Activated T-helper 1 cell treated with anti-CD3 and anti-CD28 coated beads, Interleukin-12 subunit alpha, Interleukin-12 subunit beta, Interleukin-2, Interleukin-4 antibody, amounts not matched to agents 30 ng/mL and 10 ng/mL and 1 ng/mL, durations not matched to agents 14 hours and 24 hours and 36 hours (primary cell): ENCODE measurements at places on chromosomes 11 and 22. TPM values are rescaled to one million over a fixed set of nuclear protein-coding genes. Genes with fewer than 3 reads are reported as not detected.
A peak's percentile ranks its signal among the peaks of the same experiment; 100 is the strongest.

- H3K27ac ChIP-seq = no peak overlapping the region
- H3K4me1 ChIP-seq = no peaks in the 10 kb centered on the region
- H3K36me3 ChIP-seq = no peaks in the 10 kb centered on the region
- H3K4me3 ChIP-seq = no peak overlapping the region
- no peak for DNase-seq
These were observed 38.6 kb upstream of the LMO2 start for GRCh38 chr11:33930317-33931021.

- no peak for DNase-seq
- H3K36me3 ChIP-seq = no peaks in the 10 kb centered on the region
- H3K27ac ChIP-seq = no peak overlapping the region
- no peak overlapping the region for H3K4me3 ChIP-seq
- no peaks in the 10 kb centered on the region for H3K4me1 ChIP-seq
These were observed 226.0 kb downstream of the MIAT start for GRCh38 chr22:26883393-26883792.

GRCh38 chr11:70873736-70874412, 378.5 kb downstream of the SHANK2 start:
- H3K4me1 ChIP-seq = no peaks in the 10 kb centered on the region
- no peak overlapping the region for H3K27ac ChIP-seq
- H3K4me3 ChIP-seq = no peak overlapping the region
- peaks cover 4% of the 10 kb centered on the region for H3K27me3 ChIP-seq

DNA sequence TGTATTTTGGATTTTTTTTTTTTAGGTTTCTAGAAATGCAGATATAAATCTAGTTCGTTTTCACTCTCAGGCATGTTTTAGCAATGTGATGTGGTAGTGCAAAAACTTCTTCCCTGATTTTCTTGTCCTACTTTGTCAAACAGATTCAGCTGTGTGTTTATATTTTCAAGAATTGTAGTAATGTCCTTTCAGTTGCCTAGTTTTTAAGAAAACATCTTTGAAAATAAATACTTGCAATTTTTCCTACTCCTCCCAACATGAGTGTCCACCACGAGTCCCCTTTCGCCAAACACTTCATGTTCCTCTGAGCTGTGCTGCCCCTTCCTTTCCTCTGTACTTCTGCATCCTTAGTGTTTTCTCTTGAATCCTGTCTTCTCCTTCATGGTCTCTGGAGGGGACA, 686.9 kb downstream of the NTM start:
- H3K36me3 ChIP-seq = no peaks in the 10 kb centered on the region
- DNase-seq = no peak
- H3K27ac ChIP-seq = no peak overlapping the region
- H3K4me3 ChIP-seq = no peak overlapping the region

- H3K27me3 ChIP-seq = peaks cover 2% of the 10 kb centered on the region
- DNase-seq = no peak
- peak overlapping the region; percentile 93 for H3K27ac ChIP-seq
- peaks cover 45% of the 10 kb centered on the region for H3K36me3 ChIP-seq
These were observed 63.7 kb downstream of the MICAL2 start for GRCh38 chr11:12174128-12174476.

DNA sequence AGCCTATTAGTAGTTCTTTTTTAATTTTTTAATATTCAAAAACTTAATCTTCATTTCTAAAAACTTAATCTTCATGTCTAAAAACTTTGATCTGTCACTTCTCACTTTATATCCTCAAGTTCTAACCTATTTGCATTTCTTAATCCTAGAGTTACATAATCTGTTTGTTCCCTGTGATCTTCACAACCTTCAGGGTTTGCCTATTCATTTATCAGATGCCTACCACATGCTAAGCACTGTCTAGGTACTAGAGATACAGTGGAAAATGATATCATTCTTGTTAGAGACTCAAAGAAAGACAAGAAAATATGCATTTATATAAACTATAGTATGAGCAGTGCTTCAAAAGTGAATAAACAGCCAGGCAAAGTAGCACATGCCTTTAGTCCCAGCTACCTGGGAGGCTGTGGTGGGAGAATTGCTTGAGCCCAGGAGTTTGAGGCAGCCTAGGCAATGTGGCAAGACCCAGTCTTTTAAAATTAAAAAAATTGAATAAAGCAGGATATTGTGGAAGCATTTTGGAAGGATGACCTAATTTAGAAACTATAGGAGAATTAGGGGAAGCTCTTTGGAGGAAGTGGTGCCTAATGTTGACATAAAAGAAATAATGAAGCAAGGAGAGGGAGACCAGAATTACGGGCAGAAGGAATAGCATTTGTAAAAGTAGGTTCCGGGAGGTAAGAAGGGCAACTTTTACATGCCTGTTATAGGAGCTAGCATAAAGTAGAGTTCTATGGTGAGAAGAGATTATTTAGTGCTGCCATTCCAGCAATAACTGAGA, 54.4 kb upstream of the GRK2 start:
- H3K36me3 ChIP-seq = peaks cover 22% of the 10 kb centered on the region
- H3K4me3 ChIP-seq = no peak overlapping the region
- H3K4me1 ChIP-seq = peaks cover 12% of the 10 kb centered on the region
- no peak overlapping the region for H3K27ac ChIP-seq

GRCh38 chr11:87602776-87603175, 565.0 kb downstream of the TMEM135 start:
- H3K36me3 ChIP-seq = no peaks in the 10 kb centered on the region
- no peaks in the 10 kb centered on the region for H3K4me1 ChIP-seq
- no peaks in the 10 kb centered on the region for H3K27me3 ChIP-seq
- H3K4me3 ChIP-seq = no peak overlapping the region
- no peak overlapping the region for H3K27ac ChIP-seq

- H3K4me1 ChIP-seq = peaks cover 5% of the 10 kb centered on the region
These were observed 10.8 kb downstream of the RPS13 start for GRCh38 chr11:17066691-17067090.

DNA sequence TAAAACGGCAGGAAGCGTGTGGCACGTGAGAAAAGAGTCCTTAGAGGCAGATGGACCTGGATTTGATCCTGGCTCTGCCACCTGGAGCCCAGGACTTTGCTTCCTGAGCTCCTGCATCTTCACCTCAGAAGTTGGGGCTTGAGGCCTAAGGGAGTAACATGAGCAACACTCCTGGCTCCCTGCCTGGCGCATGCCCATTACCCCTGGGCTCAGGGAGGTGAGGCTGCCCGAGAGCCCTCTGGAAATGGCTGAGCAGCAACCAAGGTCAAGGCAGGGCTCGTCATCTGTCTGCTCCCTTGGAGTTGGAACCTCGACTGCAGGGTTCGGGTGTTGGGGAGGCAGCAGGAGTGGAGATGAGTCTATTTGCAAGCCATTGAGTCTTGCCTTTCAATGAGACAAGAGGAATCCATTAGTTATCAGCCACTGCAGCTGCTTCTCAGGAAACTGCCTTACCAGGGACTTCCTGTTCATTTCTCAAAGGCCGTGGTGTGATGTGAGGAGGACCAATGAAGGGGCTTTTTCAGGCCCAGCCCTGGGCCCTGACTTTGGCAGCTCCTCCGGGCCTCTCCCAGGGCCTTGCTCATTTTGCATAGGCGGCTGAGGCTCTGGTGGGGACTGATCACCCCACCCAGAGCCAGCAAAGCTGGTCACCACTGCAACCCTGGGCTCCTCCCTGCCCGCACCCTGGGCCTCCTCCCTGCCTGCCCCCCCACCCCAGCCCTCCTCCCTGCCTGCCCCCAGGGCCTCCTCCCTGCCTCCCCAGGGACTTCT, 6.4 kb downstream of the FADS2 start:
- peak; percentile 72 for DNase-seq
- peaks cover 25% of the 10 kb centered on the region for H3K36me3 ChIP-seq
- H3K27me3 ChIP-seq = no peaks in the 10 kb centered on the region
- peaks cover 76% of the 10 kb centered on the region for H3K4me1 ChIP-seq
- peak overlapping the region; percentile 96 for H3K27ac ChIP-seq

DNA sequence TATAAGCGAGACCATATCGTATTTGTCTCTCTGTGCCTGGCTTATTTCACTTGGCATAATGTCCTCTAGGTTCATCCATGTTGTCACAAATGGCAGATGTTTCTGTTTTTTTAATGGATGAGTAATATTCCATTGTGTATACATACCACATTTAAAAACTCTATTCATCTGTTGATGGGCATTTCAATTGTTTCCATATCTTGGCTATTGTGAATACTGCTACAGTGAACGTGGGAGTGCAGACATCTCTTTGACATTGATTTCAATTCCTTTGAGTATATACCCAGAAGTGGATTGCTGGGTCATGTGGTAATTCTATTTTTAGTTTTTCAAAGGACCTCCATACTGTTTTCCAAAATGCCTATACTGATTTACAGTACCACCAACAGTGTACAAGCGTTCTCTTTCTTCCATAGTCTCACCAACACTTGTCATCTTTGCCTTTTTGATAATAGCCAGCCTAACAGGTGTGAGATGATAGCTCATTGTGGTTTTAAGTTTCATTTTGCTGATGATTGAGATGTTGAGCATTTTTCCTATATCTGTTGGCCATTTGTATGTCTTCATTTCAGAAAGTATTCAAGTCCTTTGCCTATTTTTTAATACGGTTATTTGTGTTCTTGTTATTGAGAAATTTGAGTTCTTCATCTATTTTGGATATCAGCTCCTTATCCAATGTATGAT, 194.7 kb upstream of the E2F8 start:
- no peaks in the 10 kb centered on the region for H3K36me3 ChIP-seq
- no peak overlapping the region for H3K27ac ChIP-seq
- no peak for DNase-seq
- H3K4me3 ChIP-seq = no peak overlapping the region
- no peaks in the 10 kb centered on the region for H3K4me1 ChIP-seq

DNA sequence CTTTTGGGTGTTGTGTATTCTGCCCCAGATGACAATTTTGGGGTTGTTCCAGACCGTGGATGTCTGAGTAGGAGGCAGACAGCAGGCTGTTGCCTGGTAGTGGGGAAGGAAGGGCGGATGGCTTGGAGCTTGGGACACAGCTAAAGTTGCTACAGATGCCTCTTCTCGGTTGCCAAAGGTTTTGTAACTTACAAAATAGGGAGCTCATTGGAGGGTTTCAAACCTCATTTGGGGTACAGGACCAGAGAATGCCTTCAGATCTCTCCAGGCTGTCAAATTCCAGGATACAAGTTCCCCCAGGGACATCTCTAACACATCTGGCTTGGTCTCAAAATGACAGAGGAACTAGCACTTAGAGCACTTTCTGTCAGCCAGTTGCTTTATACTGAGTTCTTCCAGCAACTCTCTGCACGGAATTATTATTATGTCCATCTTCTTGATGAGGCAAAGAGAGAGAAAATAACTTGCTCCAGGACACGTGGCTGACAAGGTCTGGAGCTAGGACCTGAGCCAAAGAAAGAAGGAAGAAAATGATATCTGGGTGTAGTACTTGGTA, 56.0 kb downstream of the SLC1A2 start:
- no peak for DNase-seq
- H3K4me1 ChIP-seq = no peaks in the 10 kb centered on the region
- no peak overlapping the region for H3K27ac ChIP-seq
- peaks cover 8% of the 10 kb centered on the region for H3K27me3 ChIP-seq

- no peaks in the 10 kb centered on the region for H3K36me3 ChIP-seq
- peaks cover 2% of the 10 kb centered on the region for H3K27me3 ChIP-seq
- peak overlapping the region; percentile 96 for H3K27ac ChIP-seq
- DNase-seq = no peak
These were observed 6.7 kb downstream of the ETS1 start for GRCh38 chr11:128580612-128581011.

DNA sequence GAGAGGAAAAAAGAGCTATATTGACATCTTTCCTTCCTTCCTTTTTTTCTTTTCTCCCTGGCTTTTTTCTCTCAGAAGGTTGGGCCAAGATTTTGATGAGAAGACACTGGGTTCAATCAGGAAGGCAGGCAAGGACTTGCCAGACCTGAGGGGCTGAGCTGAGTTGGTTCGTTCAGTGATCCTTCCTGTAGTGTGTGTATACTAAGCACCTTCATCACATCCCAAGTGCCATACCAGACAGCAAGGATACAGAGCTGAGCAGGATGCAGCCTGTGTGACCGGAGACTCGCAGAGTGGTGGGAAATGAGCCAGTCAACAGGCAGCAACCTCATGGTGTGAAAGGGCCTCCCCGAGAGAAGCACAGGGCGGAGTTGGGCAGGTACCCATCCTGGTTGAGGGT, 95.5 kb downstream of the SPON1 start:
- H3K4me1 ChIP-seq = no peaks in the 10 kb centered on the region
- no peak for DNase-seq
- H3K36me3 ChIP-seq = no peaks in the 10 kb centered on the region
- peaks cover 3% of the 10 kb centered on the region for H3K27me3 ChIP-seq
- H3K4me3 ChIP-seq = no peak overlapping the region

DNA sequence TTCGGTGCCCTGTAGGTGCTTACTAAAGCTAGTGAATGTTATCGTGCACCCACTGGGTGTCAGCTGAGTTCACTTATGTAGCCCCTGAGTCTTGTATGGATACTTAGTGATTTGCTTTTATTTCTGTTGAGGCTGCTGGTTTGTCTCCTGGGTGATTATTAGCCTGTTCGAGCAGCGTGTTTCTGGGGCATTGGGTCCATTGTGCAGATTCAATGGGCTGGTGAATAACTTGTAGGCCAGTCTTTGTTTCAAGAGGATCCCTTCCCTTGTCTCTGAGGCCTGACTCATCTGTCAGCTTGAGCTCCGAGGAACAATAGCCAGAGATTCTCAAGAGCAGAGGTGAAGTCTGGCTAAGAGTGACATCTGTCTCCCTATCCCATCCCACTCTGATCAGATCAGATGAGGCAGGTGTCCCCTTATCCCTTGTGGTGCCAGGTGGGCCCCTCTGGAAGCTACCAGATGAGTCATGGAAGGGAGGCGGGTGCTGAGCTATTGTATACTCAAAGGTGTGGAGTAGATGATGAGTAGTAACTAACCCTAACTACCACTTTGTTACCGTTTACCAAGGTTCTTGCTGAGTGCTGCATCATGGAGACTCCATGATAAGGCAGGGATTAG, 3.7 kb downstream of the MIAT start:
- H3K27ac ChIP-seq = peak overlapping the region; percentile 27
- H3K4me1 ChIP-seq = peaks cover 67% of the 10 kb centered on the region
- no peak for DNase-seq
- H3K36me3 ChIP-seq = peaks cover 29% of the 10 kb centered on the region
- peak overlapping the region; percentile 39 for H3K4me3 ChIP-seq

GRCh38 chr11:37378958-37379357, 780.9 kb upstream of the RAG2 start:
- no peak overlapping the region for H3K4me3 ChIP-seq
- no peaks in the 10 kb centered on the region for H3K36me3 ChIP-seq
- DNase-seq = no peak
- H3K4me1 ChIP-seq = no peaks in the 10 kb centered on the region

The GAS2 gene
- 2.0 and 2.1 TPM in 2 replicates for total RNA-seq

The NLRP10 gene
- total RNA-seq = not detected in 2 replicates

The KIRREL3 gene
- total RNA-seq = not detected in 2 replicates

The OR5D18 gene
- not detected in 2 replicates for total RNA-seq

The BCO2 gene
- 0.49 and 1.6 TPM in 2 replicates for total RNA-seq
